A549 treated with DMSO at 1 μM for 4 hours (cell line): ENCODE measurements at places on chromosomes 2 and 18. TPM values are rescaled to one million over a fixed set of nuclear protein-coding genes. Genes with fewer than 3 reads are reported as not detected.

REG3G gene
- not detected in 5 replicates for total RNA-seq

AQP12B gene
- not detected in 5 replicates for total RNA-seq

MYO5B gene
- total RNA-seq = 12.4 to 14.9 TPM (median 13.0 TPM) in 5 replicates

DYNAP gene
- total RNA-seq = not detected in 5 replicates

SAG gene
- not detected in 5 replicates for total RNA-seq

NEU2 gene
- not detected in 5 replicates for total RNA-seq

DNAH6 gene
- 0.01 to 0.06 TPM (median 0.02 TPM) in 5 replicates for total RNA-seq

TDRD15 gene
- not detected in 5 replicates for total RNA-seq

RPRM gene
- total RNA-seq = not detected in 5 replicates

ACOXL gene
- not detected in 5 replicates for total RNA-seq

TCF7L1 gene
- total RNA-seq = 6.4 to 9.3 TPM (median 7.3 TPM) in 5 replicates

SLC14A1 gene
- 0.17 to 0.21 TPM (median 0.19 TPM) in 4 of 5 replicates, not detected in the other for total RNA-seq

TMEM150A gene
- 9.3 to 13.0 TPM (median 12.3 TPM) in 5 replicates for total RNA-seq

KIAA2012 gene
- not detected in 5 replicates for total RNA-seq

RBBP8 gene
- total RNA-seq = 24.7 to 31.5 TPM (median 25.3 TPM) in 5 replicates

MFSD2B gene
- total RNA-seq = 0.15 to 0.31 TPM (median 0.17 TPM) in 5 replicates

NCKAP5 gene
- total RNA-seq = 0.76 to 1.7 TPM (median 1.3 TPM) in 5 replicates

ABCG5 gene
- not detected in 5 replicates for total RNA-seq

CCDC142 gene
- 10.8 to 16.3 TPM (median 14.3 TPM) in 5 replicates for total RNA-seq

CYP26B1 gene
- 12.2 to 15.5 TPM (median 14.9 TPM) in 5 replicates for total RNA-seq

ATP9B gene
- 17.6 to 22.7 TPM (median 19.3 TPM) in 5 replicates for total RNA-seq

CASP8 gene
- 31.5 to 39.4 TPM (median 35.5 TPM) in 5 replicates for total RNA-seq

ABHD1 gene
- 1.1 to 2.3 TPM (median 1.6 TPM) in 5 replicates for total RNA-seq

CABYR gene
- 10.1 to 15.5 TPM (median 11.7 TPM) in 5 replicates for total RNA-seq

ADAM23 gene
- total RNA-seq = 8.8 to 10.2 TPM (median 10.0 TPM) in 5 replicates

CFLAR gene
- 63.4 to 80.2 TPM (median 72.4 TPM) in 5 replicates for total RNA-seq

MEP1B gene
- total RNA-seq = 0.03 to 0.15 TPM (median 0.07 TPM) in 5 replicates

WNT10A gene
- 0.11 TPM in 1 of 5 replicates, not detected in the others for total RNA-seq

NETO1 gene
- total RNA-seq = not detected in 5 replicates

MBD5 gene
- 5.2 to 6.7 TPM (median 6.5 TPM) in 5 replicates for total RNA-seq

GALNT5 gene
- total RNA-seq = 3.0 to 3.8 TPM (median 3.2 TPM) in 5 replicates

FAM228A gene
- total RNA-seq = not detected in 5 replicates

ACYP2 gene
- 6.8 to 9.1 TPM (median 7.8 TPM) in 5 replicates for total RNA-seq

GAREM2 gene
- total RNA-seq = 6.3 to 11.5 TPM (median 7.3 TPM) in 5 replicates

IL1A gene
- 0.05 to 0.47 TPM (median 0.11 TPM) in 5 replicates for total RNA-seq

CTNNA2 gene
- 0.17 to 0.52 TPM (median 0.22 TPM) in 5 replicates for total RNA-seq

SERPINB7 gene
- 1.5 to 2.9 TPM (median 2.9 TPM) in 5 replicates for total RNA-seq

STEAP3 gene
- 39.2 to 47.7 TPM (median 39.9 TPM) in 5 replicates for total RNA-seq

DUSP19 gene
- 0.41 to 1.1 TPM (median 0.61 TPM) in 5 replicates for total RNA-seq

IL1RN gene
- 0.29 to 0.43 TPM (median 0.34 TPM) in 5 replicates for total RNA-seq

METAP1D gene
- 2.7 to 3.2 TPM (median 3.0 TPM) in 5 replicates for total RNA-seq

NTSR2 gene
- not detected in 5 replicates for total RNA-seq
